ENCODE measurements at places on chromosomes 16 and 17. TPM values are rescaled to one million over a fixed set of nuclear protein-coding genes. Genes with fewer than 3 reads are reported as not detected.

DNA sequence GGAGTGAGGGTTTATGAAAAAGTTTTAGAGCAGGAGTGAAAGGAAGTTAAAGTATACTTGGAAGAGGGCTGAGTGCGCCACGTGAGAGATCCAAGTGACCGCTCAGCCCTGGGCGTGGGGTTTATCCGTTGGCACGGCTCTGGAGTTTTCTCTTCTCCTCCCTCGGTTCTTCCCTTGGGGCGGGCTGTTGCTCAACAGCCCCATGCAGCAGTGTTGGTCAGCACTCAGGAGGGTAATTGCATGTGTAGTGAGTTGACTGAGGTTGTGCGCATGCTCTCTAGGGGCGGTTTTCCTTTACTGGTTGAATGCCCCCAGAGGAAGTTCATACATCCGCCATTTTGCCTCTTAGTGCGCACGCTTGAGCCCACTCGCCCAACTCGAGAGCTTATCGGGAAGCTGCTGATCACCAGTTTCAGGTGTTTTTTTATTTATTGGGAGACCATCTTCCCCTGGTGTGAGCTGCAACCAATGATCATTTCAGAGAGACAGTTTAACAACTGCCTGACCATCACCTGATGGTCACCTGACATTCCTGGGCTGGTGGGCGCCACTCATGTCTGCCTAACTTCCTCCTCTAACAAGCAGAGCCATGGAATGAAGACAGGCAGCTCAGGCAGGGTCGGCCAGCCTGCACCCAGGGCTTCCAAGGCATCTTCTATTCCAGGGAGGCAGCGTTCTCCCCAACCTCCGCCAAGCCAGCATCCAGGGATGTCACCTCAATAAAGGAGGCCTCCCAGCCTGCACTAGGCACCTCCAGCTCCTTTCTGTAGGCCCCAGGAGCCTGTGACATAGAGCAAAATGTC, 41.3 kb upstream of the DNAH17 start:
- no peak for DNase-seq

DNA sequence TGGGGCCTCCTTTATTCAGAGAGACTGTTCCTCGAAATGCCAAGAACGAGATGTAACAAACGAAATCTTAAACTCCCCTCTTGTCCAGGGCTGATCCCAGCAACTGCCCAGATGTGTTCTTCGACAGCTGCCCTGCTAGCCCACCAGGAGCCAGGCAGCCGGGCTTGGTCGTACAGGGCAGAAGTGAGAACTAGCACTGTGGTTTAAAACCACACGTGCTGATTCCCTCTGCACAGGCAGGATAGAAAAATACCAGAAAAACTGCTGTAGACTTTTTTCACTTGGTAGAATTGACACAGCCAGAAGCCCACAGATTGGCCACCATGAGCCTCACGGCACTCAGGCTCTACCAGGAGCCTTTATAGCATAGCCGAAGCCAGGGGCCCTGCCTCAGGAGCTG, 33.1 kb downstream of the PLD6 start:
- DNase-seq: no peak

GRCh38 chr16:4700380-4700996, 7.1 kb downstream of the NUDT16L1 start:
- DNase-seq: no peak

GRCh38 chr17:3603119-3603869, 5.9 kb downstream of the TRPV1 start:
- peak; percentile 58 for DNase-seq

DNA sequence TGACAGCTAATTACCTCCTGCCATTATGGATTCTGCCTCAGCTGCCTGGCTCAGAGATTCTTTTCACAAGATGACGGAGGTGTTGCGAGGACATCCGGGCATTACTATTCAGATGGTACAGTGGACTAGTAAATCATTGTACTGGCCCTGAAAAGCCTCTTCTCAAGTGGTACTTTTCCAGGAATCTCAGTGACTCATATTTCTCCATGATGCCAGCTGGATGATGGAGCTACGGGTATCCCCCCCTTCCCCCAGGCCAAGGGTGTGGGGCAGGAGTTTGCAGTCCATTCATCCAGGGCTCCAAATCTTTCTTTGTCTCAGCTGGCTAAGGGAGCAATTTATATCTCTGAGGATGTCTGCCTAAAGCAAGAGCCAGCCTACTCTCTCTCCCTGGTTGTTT, 107.7 kb upstream of the GPR139 start:
- peak; percentile 3 for DNase-seq

DNA sequence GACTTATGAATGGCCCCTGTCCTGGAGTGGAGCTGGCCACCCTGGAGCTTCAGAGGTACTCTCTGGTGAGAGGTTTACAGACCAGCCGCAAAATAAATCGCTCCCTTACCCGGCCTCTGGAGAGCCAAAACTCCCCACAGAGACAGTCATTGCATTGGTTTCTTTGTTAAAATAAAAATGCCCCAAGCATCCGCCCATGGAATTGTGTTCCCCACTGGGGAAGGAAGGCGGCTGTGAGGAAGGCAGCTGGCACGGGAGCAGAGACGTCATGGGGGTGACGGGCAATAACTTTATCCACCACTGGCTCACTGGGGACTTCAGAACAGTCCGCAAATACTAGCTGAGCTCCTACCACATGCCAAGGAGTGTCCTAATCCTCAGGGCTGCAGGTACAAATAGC, 266.2 kb upstream of the FOXF1 start:
- DNase-seq: no peak

GRCh38 chr17:60098578-60098977, 19.9 kb upstream of the HEATR6 start:
- DNase-seq: no peak

- no peak for DNase-seq
These were observed 931 bp upstream of the CPHXL start for GRCh38 chr16:75727221-75727620.

GRCh38 chr17:40932608-40933007, 4.8 kb downstream of the KRT23 start:
- DNase-seq: peak; percentile 92

Gene VASN
- 10.6 TPM for total RNA-seq

GRCh38 chr17:81715107-81715871, 3.2 kb downstream of the SLC25A10 start:
- no peak for DNase-seq

- DNase-seq: no peak
These were observed 14.4 kb downstream of the WSCD1 start for GRCh38 chr17:6084311-6085161.

Gene CDK5R1
- 2.6 TPM for total RNA-seq

Gene ZP2
- not detected for total RNA-seq

GRCh38 chr16:1188432-1189189, 35.7 kb downstream of the CACNA1H start:
- DNase-seq: no peak

- DNase-seq: no peak
These were observed 3.9 kb downstream of the NLRC3 start for GRCh38 chr16:3573146-3573815.

DNA sequence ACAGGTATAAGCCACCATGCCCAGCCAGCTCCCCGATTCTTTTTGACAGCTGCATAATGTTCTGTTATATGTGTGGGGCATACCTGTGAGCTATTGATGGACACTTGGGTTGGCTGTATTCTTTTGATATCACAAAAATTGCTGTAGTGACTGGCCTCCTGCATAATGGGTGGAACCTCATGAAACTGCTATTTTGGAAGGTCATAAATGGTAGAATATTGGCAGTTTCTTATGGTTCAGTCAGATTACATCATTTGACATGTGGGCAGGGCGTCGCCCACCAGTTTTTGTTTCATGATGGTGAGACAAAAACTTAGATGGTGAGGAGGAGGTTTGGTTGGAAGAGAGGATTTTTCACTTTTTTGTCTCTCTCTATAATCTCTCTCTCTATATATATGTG, 26.7 kb upstream of the POLR3E start:
- DNase-seq: no peak

GRCh38 chr17:28528327-28529012, 22.3 kb downstream of the FOXN1 start:
- DNase-seq: peak; percentile 18

All from renal cortical epithelial cell (primary cell).